Fibroblast of mammary gland (primary cell): ENCODE measurements at places on chromosomes 2 and 18.

- no peak for DNase-seq
Measured at GRCh38 chr18:39215920-39216319, 1650.3 kb upstream of the CELF4 start.

DNA sequence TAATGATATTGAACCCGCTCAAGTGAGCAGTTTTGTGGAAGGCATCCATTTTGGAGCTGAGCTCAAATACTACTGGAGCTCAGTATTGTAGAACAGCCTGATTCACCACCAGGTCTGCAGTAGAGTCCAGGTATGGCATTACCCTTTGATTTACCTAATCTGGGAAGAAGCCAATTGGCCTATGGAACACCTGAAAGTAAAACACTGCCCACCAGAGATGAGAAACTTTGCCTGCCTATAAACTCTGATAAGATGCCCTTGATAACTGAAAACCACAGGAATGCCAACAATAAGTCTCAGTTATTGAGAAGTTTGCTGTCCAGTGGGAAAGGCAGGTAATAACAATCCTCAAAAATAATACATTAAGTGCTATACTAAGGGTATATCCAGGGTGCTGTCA lies 25.5 kb upstream of the TDRD15 start:
- no peak for DNase-seq

DNA sequence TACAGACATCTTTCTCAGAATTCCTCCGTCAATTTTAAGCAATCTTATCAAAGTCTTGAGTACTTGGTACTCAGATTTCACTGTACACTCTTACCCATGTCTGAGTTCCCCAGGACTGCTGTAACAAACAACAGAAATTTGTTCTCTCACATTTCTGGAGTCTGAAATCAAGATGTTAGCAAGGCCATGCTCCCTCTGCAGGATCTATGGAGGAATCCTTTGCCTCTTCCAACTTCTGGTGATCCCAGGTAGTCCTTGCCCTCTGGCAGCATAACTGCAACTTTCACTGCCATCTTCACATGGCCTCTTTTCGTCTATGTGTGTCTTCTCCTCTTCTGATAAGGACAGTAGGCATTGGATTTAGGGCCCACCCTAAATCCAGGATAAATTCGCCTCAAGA lies 17.1 kb upstream of the CACNB4 start:
- peak; percentile 7 for DNase-seq

GRCh38 chr18:57062844-57063243 lies 84.0 kb upstream of the BOD1L2 start:
- no peak for DNase-seq

DNA sequence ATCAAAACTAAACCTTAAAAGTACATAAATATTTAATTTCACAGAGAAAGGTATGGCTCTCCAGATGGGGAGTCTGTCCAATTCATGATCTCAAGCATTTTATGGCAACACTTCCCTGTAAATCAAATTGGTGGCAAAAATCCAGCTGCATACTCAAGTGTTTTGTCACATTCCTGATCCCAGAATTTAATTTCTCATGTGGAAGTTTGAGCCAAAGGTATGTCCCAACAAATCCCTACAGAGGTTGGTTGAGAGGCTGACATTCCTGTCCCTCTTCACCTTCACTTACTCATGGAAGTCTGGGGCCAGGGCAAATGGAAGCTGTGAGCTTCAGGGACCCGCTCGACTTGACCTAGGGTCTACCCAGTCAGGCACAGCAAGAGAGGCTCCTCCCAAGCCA lies 17.7 kb downstream of the KLF7 start:
- peak; percentile 79 for DNase-seq

- DNase-seq: no peak
Measured at GRCh38 chr18:31575515-31576257, 16.0 kb upstream of the TTR start.

GRCh38 chr2:72142570-72143440 lies 4.9 kb downstream of the CYP26B1 start:
- peak; percentile 21 for DNase-seq

GRCh38 chr18:53544917-53545316 lies 679.6 kb downstream of the MBD2 start:
- DNase-seq: no peak

DNA sequence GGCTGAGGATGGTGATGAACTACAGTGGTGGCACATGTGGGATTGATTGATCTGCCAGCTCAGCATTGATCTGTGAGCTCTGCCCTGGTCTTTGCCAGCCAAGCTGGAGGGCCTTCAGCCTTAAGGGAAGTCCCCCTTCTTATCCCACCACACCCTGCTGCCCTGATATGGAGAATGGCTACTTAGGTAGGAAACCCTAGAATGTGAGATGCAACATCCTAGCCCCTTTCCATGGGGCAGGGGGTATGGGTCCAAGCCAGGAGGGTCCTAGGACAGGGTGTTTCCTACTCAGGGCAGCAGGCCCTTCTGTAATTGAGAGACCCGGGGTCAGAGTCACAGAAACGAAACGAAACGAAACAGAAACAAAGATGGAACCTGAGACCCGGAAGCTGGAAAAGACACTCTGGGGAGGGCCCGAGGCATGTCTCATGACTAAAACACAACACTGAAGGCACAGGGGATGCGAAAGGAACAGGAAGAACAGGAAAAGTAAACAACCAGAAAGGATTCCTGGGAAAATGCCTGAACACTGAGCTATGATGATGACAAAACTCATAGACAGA lies 16.9 kb upstream of the SULT1C2 start:
- peak; percentile 84 for DNase-seq

DNA sequence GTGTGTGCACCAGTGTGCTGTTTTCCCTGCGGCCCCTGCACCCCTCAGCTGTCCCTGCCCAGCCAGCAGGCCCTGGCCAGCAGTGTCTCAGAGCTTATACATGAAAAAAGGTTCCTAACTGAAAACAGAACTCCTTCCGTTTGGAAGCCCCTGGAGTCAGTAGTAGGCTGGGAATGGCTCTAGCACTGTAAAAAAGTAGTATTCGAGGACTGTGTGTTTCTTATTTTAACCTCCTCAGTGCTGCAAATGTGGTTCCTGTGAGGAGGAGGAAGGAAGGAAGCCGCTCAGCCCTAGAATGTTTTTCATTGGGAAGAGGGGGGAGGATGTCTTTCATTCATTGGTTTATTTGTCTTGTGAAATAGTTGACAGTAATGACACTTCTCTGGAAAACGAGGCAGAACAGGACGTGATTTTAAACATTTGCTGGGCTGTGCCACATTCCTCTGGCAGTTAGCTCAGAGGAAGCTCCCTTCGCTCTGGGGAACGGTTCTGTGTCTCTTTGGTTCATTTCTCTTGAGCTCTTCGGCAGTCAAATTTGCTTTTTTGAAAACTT lies 103.5 kb downstream of the SPTBN1 start:
- DNase-seq: peak; percentile 89
